AG08396 (cell line): ENCODE measurements at places on chromosomes 2 and 18.

GRCh38 chr2:97983698-97984097, 12.1 kb downstream of the TMEM131 start:
- no peak for DNase-seq

GRCh38 chr2:74102516-74102915, 45.2 kb downstream of the BOLA3 start:
- no peak for DNase-seq

DNA sequence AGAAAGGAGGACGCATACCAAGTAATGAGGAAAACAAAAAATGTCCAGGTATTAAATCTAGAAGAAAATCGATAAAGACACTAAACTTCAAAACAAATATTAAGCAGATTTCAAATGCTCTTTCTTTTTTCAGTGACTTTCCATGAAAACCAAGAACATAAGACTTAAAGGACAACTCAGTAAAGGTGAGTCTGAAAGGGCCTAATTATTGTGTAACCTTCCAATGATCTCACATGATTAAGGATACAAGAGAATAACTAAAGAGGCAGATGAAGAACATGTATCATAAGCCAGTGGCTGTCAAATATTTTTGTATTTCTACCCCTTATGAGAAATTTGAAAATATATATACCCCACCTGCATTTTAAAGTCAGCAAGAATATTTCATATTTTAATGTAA, 30.7 kb downstream of the MBD2 start:
- DNase-seq, result no peak

DNA sequence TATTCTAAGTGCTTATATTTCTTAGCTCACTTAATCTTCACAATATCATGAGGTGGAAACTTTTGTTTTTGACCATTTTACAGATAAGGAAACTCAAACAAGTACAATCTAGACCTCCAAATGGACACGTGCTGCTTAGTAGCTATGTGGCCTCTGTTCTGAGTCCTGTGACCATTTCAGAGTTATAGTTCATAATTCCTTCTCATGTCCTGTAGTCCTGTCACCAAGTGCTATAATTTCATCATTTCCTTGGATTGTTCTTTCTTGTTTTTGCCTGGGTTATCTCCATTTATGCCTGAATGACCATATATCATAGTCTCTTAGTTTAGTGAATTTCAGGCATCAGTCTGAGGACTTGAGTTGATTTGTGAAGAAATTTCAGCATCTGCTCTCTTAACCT, 91.7 kb downstream of the NUP35 start:
- DNase-seq, result no peak

DNA sequence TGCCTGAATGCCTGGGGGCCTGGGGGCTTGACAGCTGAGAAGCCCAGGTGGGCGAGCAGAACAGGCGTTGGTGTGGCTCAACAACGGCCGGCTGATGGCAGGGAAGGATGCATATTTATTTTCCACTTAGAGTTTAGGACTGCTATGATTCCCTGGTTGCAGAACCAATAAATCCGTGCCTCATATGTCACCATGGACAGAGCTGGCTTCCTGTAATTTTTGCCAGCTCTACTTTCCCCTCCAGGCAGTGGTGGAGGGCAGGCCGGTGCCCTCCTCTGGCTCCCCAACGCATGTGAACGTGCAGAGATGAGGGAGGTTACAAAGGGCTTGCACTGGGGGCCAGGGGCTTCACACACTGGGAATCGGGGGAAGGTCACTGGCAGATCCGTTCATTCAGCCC, 18.2 kb downstream of the SAG start:
- DNase-seq, result no peak
